ENCODE measurements at places on chromosomes 5 and 9. TPM values are rescaled to one million over a fixed set of nuclear protein-coding genes. Genes with fewer than 3 reads are reported as not detected.

The NME5 gene
- not detected for total RNA-seq

DNA sequence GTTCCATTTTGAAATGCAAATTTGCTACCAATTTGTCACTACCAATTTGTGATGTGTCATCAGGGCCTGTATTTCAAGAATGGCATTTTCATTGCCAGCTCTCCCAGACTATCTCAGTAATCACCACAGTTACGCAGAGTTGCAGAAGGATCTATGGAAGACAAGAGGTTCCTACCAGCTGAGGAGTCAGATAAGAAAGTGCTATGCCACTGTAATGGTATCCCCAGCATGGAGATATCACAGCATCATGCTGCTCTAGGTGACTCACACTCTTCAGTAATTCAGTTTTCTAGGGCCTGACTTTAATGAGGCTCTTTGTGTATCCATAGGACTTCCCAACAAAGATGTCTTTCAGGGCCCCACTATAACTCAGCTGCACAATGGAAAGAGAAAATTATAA lies 490.3 kb downstream of the ARHGEF28 start:
- no peak for DNase-seq

GRCh38 chr5:170445936-170446335 lies 56.8 kb upstream of the KCNMB1 start:
- no peak for DNase-seq

GRCh38 chr9:138096519-138096845 lies 218.9 kb downstream of the CACNA1B start:
- no peak for DNase-seq

- DNase-seq, result no peak
Observed at GRCh38 chr9:113963696-113964494, 87.8 kb downstream of the ZNF618 start.

DNA sequence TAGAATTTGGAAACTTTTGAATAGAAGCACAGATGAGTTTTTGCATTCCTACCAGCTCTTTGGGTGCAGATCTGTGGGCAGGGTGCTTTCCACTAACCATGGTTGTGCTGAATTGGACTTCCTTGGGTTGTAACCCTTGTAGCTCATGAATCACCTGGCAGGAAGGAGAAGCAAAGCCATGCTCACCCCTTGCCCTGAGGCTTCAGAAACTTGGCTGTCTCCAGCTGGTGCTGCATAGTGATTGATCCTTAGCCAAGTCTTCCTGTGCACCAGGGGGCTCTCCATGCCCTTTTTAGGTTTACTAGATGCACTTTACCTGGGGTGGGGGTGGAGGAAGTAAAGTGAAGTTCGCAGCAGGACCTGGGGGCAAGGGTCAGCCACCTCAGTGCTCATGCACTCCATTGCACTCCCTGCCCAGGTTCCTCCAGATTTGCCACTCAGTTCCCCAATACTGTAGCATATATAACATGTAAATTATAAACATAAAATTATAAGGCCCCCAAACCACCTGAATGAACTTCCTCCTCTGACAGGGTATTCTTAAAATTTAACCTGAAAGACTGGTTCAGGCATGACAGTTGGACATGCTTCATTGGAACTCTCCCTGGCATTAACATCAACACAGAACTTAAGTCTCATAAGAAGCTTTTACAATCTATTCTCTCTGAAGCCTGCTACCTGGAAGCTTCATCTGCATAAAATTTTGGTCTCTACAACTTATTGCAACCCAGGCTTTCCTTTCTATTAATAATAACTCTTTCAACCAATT lies 25.8 kb upstream of the IFNA14 start:
- no peak for DNase-seq
